ENCODE measurements at places on chromosomes 5 and 9.

DNA sequence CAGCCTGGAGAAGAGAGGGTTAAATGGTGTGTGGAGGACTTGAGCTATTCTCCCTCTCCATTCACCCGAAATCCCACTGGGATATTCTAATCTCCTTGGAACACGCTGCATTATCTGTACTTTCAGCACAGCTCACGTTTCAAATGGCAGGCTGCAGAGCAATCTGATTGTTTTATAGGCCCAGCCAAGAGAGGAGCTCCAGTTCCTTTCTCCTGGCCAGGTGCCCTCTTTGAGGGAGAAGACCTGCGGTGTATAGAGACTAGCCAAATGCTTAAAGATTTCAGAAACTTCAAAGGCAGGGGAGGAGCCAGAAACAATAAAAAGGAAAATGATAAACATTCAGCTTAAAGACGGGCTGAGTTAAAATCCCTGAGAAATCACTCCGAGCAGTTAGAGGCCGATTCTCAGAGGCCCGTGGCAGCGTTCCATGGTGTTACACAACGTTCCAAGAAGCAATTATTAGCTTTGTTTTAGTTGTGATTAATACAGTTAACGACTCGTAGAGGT is 564.0 kb upstream of the KLF4 start:
- peak; percentile 47 for DNase-seq

DNA sequence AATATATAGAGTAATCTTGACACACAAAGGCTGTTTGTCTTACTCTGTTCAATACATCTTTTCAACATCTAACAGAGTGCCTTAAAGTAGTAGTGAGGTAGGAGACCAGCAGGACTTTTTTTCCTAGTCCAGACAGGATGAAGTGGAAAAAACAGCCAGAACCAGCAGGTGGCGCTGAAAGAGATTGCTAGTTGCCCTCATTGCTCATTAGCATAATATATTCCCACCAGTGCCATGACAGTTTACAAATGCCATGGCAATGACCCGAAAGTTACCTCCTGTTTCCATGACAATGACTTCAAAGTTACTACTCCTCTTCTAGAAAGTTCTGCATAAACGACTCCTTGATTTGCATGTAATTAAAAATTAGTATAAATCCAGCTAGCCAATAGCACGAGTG is 387.4 kb downstream of the ACTL7B start:
- no peak for DNase-seq

DNA sequence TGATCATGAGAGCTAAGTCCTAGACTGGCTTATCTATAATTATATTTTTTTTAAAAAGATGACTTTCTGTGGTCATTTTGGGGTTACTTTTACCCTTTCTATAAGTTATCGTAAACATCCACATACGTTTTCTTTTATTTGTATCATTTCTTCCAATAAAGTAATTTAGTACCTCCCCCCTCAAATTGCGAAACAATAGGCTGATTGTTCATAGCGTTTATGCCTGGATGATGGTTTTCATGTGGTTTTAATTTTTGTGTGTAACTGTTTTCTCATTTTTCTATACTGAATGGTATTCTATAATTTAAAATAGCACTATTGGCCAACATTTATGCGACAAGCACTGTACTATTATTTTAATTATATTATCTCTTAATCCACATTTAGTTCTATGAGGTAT is 44.5 kb downstream of the SMC5 start:
- DNase-seq = no peak

- no peak for DNase-seq
Observed at GRCh38 chr5:28862137-28862859, 1823.9 kb upstream of the CDH9 start.

DNA sequence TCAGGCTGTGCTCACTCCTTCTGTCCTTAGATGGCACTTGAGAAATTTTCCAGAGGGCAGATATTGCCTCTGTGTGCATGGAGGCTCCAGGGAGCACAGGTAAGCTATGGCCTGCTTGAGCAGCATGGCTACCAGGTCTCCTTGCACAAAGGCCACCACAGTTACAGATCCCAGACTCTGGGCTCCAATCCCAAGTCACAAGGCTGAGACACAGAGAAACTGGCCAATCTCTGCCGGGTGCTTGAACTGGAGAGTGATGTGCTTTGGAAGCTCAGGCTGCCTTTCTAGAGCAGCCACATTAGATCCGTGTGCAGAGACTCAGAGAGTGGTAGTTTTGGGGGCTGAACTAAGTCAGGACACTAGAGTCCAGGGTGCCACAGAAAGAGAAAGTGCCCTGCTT is 145.7 kb downstream of the SEMA6A start:
- DNase-seq = no peak

- no peak for DNase-seq
Observed at GRCh38 chr9:104514901-104515300, 10.8 kb downstream of the OR13F1 start.

Measured in left kidney (tissue), 8 donors.